ENCODE measurements at places on chromosomes 2 and 18. TPM values are rescaled to one million over a fixed set of nuclear protein-coding genes. Genes with fewer than 3 reads are reported as not detected.

DNA sequence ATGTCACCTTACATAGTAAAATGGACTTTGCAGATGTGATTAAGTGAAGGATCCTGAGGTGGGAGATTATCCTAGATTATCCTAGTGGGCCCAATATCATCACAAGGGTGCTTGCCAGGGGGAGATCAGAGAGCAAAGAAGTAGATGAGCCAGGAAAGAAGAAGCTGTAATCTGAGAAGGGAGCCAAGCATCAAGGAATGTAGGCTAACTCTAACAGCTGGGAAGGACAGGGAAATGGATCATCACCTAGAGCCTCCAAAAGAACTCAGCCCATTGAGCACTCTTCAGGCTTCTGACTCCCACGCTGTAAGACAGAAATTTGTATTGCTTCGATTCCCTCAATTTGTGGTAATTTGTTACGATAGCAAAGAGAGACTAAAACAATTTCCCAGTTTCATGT lies 309.9 kb downstream of the LRP1B start:
- no peak overlapping the region for H3K27ac ChIP-seq
- H3K4me3 ChIP-seq, result no peak overlapping the region
- H3K27me3 ChIP-seq, result no peaks in the 10 kb centered on the region
- no peaks in the 10 kb centered on the region for H3K36me3 ChIP-seq
- H3K4me1 ChIP-seq, result no peaks in the 10 kb centered on the region

DNA sequence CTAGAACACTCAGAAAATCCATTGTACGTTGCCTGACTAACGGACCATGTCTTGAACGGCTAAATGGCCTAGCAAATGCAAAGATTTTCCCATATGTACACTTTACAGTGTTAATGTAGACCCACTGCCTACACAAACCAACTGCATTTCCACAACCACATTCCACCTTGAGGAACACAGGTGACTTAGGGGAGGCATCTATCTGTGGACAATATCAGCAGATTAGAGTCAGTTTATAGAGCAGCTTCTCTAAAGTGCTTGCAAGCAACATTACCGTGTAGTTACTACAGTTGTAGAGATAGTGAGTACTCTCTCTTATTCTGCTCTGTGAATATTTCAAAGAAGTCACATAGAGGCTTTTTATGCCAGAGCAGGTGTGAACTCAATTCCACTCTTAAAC lies 139.6 kb downstream of the TCF4 start:
- no peaks in the 10 kb centered on the region for H3K4me1 ChIP-seq
- H3K27me3 ChIP-seq, result no peaks in the 10 kb centered on the region
- H3K36me3 ChIP-seq, result no peaks in the 10 kb centered on the region
- no peak overlapping the region for H3K4me3 ChIP-seq
- no peak for DNase-seq

- no peak for DNase-seq
- H3K27me3 ChIP-seq, result peaks cover 15% of the 10 kb centered on the region
- no peak overlapping the region for H3K27ac ChIP-seq
- H3K36me3 ChIP-seq, result no peaks in the 10 kb centered on the region
These were observed 5.4 kb downstream of the SNORC start for GRCh38 chr2:232875256-232876121.

PLCD4 gene
- polyA plus RNA-seq, result 10.9 TPM

LRP1B gene
- 0.70 TPM for polyA plus RNA-seq

TRIB2 gene
- 88.5 TPM for polyA plus RNA-seq
